ENCODE measurements at places on chromosomes 3 and 15. TPM values are rescaled to one million over a fixed set of nuclear protein-coding genes. Genes with fewer than 3 reads are reported as not detected.

DNA sequence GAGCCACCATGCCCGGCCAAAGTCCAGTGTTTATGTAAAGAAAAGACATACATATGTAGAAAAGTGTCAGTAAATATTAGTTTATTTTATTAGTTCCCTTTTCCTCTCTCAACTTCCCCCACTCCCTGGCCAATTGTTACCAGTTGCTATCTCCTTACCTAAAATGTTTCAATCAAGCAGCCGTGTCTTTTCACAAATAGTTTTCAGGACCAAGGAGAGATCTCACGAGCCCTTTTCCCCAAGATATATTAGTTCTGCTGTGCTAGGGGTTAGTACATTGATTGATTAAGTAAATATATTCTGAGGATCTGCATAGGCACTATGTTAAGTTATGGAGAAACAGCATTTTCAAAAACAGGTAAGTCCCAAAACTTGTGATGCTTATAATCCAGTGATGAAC is 87.4 kb downstream of the ZIC4 start:
- no peaks in the 10 kb centered on the region for H3K4me1 ChIP-seq
- no peak for DNase-seq
- no peak overlapping the region for H3K4me3 ChIP-seq
- no peak overlapping the region for H3K27ac ChIP-seq
- H3K36me3 ChIP-seq = no peaks in the 10 kb centered on the region
- H3K27me3 ChIP-seq = no peaks in the 10 kb centered on the region

DNA sequence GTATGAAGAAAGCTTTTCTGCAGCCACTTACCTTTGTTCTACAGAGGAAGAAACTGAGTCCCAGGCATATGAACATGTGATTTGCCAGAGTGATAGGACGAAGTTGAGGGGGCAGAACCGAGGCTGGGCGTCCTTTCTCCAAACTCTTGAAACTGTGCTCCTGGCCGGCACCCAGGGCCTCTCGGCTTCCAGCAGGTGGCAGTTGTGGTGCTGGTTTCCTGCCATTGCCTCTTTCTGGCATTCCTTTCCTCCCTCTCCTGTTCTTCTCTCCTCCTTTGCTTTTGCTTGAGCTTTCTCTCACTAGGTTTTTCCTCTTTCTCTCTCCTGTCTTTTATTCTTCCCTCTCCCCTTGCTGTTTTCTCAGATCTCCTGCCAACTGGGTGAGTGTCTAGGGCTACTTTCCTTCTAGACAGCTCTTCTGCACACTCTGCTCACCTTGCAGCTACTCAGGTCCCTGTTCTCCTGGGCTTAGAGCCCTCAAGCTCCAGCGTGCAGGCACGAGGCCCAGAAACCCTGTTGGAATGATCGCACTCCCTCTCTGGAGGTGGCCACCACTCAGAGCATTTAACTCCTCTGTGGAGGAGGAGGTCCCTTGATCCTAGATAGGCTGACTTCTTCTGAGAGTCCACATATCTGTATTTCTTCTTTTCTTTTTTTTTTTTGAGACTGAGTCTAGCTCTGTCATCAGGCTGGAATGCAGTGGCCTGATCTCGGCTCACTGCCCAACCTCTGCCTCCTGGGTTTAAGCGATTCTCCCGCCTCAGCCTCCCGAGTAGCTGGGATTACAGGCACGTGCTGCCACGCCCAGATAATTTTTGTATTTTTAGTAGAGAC is 26.2 kb downstream of the TRAK1 start:
- peak; percentile 30 for DNase-seq
- H3K4me3 ChIP-seq = no peak overlapping the region
- H3K27ac ChIP-seq = no peak overlapping the region
- no peaks in the 10 kb centered on the region for H3K36me3 ChIP-seq
- no peaks in the 10 kb centered on the region for H3K27me3 ChIP-seq

- no peak overlapping the region for H3K4me3 ChIP-seq
- H3K4me1 ChIP-seq = peaks cover 51% of the 10 kb centered on the region
- no peaks in the 10 kb centered on the region for H3K27me3 ChIP-seq
- DNase-seq = no peak
- H3K27ac ChIP-seq = no peak overlapping the region
Observed at GRCh38 chr3:42028474-42028873, 62.7 kb upstream of the TRAK1 start.

GRCh38 chr3:29144807-29145206 is 136.1 kb upstream of the RBMS3 start:
- H3K4me3 ChIP-seq = no peak overlapping the region
- H3K27ac ChIP-seq = no peak overlapping the region
- H3K36me3 ChIP-seq = no peaks in the 10 kb centered on the region
- no peaks in the 10 kb centered on the region for H3K27me3 ChIP-seq
- H3K4me1 ChIP-seq = no peaks in the 10 kb centered on the region

- no peaks in the 10 kb centered on the region for H3K27me3 ChIP-seq
- no peaks in the 10 kb centered on the region for H3K4me1 ChIP-seq
- no peak overlapping the region for H3K4me3 ChIP-seq
- DNase-seq = no peak
- no peak overlapping the region for H3K27ac ChIP-seq
Observed at GRCh38 chr3:77348244-77348855, 308.5 kb downstream of the ROBO2 start.

DNA sequence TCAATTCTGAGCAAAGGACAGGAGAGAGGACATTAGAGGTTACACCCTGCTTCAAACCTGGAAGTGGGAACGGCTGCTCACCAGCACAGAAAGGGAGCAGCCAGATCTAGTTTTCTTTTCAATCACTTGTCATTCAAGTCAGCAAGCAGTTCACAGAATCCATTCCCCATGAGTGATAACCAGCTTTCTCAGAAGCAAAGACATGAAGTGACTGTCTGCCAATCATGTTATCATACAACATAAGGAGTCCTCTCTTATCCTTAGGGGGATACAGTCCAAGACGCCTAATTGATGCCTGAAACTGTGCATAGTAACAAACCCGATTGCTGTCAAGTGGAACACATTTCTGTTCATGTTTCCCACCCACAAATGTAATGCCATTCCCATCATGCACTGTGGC is 54.7 kb downstream of the FAM98B start:
- H3K4me1 ChIP-seq = no peaks in the 10 kb centered on the region
- no peaks in the 10 kb centered on the region for H3K36me3 ChIP-seq
- H3K27ac ChIP-seq = no peak overlapping the region
- H3K4me3 ChIP-seq = no peak overlapping the region
- H3K27me3 ChIP-seq = no peaks in the 10 kb centered on the region

Gene CCDC54
- total RNA-seq = not detected

Gene GOLGA8G
- total RNA-seq = not detected

Gene TTLL13
- total RNA-seq = not detected

All from body of pancreas (tissue), 4 donors.